ENCODE measurements at places on chromosomes 5 and 9.

DNA sequence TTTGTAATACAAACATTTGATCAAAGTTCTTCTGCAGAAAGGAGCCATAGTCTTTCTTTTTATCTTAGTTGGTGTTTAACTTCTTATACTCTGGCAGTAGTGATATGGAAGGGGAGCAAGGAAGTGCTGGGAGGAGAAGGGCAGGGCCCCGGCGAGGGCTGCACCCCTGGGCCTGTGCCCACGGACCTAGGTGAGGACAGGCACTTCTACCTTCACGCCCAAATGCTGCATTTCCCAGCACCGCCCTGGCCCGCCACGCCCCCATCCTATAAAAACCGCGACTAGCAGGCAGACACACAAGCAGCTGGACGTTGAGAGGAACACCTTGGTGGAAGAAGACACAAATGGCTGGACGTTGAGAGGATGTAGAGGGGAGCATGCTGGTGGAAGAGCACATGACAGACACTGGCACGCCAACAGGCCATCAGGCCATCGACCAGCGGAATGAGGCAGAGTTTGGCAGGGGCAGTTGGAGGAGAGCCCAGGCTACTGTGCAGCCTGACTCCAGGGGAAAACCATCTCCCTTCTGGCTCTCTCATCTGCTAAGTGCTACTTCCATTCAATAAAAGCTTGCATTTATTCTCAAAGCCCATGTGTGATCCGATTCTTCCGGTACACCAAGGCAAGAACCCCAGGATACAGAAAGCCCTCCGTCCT, 81.5 kb upstream of the C9orf72 start:
- DNase-seq = no peak

- DNase-seq = no peak
Observed at GRCh38 chr5:137192293-137192743, 306.8 kb downstream of the SPOCK1 start.

DNA sequence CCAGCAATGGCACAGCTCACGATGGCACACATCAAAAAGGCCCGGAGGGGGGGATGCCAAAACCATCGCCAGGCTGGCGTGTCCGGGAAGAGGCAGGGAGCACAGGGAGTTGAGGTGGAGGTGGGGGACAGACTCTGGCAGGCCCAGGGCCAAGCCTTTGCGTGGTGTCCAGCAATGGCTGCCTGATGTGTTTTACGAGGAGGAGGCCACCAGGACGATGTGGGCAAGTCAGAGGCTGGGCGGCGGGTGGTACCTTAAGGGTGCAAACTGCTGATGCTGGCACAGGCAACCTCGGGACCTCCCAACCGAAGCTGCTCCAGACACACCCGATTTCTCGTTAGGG, 4.7 kb downstream of the VAV2 start:
- DNase-seq = no peak

DNA sequence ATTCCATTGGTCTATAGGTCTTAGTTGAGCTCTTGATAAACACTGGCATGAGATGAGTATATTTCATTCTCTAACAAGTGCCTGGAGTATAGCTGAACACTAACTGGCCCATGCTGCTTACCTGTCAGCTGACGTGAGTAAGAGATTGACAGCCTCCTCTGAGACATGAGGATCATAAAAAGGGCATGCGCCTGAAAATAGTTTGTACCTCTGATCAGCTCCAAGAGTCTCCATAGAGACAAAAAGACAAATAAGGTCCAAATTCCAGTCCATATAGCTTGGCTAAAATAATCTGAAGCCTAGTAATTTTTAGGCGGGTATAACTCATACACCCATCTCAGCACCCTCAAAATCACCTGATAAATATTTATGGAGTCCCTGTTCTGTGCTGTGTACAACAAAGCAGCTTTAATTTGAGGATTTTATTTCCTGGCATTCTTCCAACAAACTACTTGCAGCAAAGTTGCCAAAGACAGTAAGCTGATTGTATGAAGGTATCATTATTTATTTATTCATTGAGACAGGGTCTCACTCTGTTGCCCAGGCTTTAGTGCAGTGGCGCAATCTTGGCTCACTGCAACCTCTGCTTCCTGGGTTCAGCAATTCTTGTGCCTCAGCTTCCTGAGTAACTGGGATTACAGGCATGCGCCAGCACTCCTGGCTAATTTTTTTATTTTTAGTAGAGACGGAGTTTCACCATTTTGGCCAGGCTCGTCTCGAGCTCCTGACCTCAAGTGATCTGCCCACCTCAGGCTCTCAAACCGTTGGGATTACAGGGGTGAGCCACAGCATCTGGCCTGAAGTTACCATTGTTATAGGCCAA, 16.2 kb upstream of the FSD1L start:
- DNase-seq = no peak

Measured in NCI-H774 (cell line).